Sigmoid colon (tissue), 7 donors: ENCODE measurements at places on chromosomes 5 and 9.

- DNase-seq = no peak
Observed at GRCh38 chr9:108688676-108689075, 167.1 kb downstream of the ACTL7B start.

GRCh38 chr5:135890296-135890695 lies 5.3 kb downstream of the IL9 start:
- DNase-seq = no peak

DNA sequence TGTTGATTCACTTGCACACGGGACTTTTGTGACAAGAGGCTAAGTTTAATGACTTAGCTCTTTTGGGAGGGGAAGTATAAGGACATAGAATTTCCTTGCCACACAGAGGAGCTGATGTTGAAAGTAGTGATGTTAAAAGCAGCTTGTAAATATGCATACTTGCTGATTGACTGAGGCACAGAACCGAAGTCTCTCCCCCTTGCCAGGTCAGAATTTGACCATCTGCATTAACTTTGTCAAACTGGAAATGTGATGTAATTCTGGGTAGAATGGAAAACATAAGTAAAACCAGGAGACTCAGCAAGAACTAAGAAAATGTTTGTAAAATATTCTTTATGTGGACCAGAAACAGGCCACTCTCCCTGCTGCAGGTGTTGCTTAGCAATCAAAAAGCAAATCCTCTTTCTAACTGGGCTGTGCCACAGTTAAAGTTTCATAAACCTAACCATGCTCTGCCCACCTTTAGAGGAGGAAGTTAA lies 284.2 kb downstream of the NR3C1 start:
- DNase-seq = no peak

- peak; percentile 55 for DNase-seq
Observed at GRCh38 chr9:37921546-37922300, 17.8 kb upstream of the SLC25A51 start.

- no peak for DNase-seq
Observed at GRCh38 chr5:163727028-163727427, 221.6 kb downstream of the MAT2B start.
